ENCODE measurements at places on chromosomes 1 and 21.
A peak's percentile ranks its signal among the peaks of the same experiment; 100 is the strongest.

DNA sequence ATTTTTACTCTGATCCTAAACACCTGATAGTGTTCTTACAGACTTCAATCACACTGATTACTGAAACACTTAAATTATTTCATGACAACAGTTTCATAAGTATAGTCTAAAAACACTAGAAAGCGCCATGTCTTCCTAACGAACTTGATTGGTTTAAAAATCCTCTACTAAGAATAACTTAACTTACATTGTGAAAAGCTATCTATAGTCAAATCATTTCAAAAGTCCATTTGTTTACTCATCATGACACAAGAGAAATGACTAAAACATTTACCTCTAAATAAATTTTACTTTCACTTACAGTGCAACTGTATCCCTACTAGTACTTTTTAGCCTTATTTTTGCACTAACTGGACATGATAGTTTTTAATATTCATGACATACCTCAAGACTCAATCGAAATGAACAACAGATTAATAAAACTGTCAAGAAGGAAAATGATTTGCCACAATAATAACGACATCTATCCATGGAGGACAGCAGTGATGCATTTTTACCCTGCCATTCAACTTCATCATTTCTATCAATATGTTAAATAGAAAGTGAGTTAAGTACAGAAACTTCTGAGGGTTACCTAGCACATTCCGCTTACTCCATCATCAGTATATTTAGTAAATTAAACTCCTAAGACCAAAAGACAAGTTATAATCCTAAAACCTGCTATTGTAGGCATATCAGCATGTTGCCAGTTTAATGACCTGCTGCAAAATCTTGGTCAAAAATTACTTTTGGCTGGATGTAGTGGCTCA lies 38.4 kb downstream of the AHCTF1 start:
- no peak for DNase-seq

DNA sequence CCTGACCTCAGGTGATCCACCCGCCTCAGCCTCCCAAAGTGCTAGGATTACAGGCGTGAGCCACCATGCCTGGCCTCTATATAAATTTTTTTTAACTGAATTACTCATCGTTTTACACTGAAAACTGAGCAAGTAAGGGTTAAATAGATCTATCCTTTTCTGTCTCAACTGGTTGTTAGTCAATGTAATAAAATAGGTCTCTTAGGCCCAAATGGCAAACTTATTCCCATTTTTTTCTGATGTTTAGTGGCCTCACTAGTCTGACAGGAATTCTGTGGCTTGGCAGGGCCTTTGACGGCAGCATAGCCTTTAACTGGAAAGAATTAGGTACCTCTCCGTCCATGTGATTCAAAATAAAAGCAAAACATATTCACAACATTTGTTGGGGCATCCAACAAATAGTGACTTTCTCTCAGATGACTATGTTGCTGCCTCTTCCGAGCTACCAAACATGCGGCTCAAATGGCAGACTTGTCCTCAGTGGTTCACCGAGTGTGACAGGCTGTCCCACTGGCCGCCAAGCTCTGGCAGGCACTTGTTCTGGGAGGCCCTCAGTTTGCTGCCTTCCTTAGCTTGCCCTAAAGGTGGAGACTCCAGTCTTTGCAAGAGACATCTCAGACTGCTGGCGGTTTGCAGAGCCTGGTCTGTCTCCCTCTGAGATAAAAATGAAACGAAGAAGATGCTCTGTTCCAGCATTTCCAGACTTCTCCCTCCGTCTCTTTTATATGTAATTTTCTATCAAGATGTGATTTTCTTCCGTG lies 17.4 kb downstream of the ATP1A4 start:
- no peak for DNase-seq

GRCh38 chr1:245378311-245378722 lies 223.5 kb downstream of the KIF26B start:
- no peak for DNase-seq

DNA sequence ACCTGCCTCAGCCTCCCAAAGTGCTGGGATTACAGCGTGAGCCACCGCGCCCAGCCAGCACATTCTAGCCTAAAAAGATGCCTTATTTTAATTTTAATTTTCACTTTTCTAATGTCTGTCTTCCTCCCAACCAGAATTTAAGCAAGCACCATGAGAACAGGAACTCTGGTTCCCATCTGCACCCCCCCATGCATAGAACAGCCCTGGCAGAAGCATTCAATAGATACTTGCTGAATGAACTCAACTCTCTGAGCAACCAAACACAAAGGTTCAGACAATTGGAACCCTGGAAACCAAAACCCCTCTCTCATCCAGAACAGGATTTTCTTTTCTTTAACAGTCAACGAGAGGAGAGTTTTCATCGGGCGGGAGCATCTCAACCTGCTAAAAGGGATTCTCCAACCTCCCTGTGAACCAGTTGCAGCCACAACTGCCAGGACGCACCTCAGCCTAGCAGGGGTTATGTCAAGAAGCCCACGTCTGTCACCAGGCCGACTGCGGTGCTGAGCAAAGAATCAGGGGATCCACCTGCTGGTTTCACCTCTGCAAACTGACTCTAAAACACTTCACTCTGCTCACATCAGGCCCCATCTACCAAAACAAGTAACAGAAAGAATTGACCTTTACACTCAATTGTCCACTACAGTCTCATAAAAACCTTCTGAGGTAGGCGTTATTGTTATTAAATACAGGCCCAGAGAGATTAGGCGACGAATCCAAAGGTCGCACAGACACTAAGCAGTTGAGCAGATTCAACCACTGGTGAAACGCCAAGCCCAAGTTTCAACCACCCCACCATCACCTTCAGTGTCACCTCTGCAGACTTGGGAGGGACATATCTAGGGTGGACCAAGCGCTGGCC lies 1.7 kb downstream of the KIAA2013 start:
- peak; percentile 42 for DNase-seq

DNA sequence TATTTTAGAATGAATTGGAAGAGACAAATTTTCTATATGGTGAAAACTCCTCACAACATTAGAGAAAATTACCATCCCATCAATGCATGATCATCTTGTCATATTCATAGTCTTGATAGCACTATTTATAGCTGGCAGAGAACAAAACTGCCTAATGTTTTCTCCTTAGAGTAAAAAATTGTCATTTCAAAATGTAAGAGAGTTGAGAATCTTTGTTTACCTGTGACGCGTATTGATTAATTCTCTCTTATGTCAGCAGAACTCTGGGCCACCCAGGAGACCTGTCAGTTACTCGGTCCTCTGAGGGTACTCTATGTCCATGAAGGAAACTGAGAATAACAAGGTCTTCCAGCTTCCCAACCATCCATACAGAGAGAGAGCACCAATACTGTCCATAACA lies 381.4 kb upstream of the ZP4 start:
- DNase-seq: no peak

- no peak for DNase-seq
These were observed 17.4 kb downstream of the SFT2D2 start for GRCh38 chr1:168243198-168243597.

All from GM19239 (cell line).